ENCODE measurements at places on chromosomes 1 and 21. TPM values are rescaled to one million over a fixed set of nuclear protein-coding genes. Genes with fewer than 3 reads are reported as not detected.
A peak's percentile ranks its signal among the peaks of the same experiment; 100 is the strongest.

Gene CSF1
- polyA plus RNA-seq, result 35.1 TPM

Gene KRTAP7-1
- not detected for polyA plus RNA-seq

Gene GSTM1
- polyA plus RNA-seq, result not detected

- DNase-seq, result no peak
Measured at GRCh38 chr1:199218065-199218464, 579.2 kb downstream of the PTPRC start.

DNA sequence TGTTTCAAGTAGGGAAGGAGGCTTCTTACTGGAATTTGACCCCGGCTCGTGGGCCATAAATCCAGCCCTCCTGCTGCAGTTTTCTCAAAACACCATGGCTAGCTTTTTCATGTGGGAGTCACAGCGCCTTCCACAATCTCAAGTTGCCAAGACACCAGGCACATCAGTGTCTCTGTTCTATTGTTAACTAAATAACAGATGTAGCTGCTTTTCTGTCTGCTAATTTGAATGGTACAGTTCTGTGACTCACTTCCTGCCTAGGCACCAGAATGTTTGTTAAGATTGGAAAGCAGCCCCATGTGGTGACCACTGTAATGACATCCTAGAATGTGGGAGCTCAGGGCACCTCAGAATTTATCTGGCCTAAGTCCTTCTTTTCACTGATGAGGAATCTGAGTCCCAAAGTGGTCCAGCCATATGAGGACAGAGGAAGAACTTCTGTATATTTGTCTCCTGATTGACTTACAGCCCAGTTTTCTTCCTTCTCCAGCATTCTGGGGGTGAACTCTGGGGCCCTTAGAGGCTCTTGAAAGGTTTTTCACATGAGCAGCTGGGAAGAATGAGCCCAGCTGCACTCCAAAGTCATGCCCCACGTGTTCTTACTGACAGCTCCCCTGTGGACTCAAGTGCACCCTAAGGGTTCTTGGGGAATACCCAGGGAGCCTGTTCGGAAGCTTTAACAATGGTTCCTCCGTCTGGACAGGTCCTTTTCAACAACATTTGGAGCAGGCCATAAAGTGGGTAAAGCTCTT is 27.5 kb downstream of the TRIM45 start:
- peak; percentile 10 for DNase-seq

GRCh38 chr1:28144203-28145135 is 32.0 kb downstream of the PTAFR start:
- DNase-seq, result peak; percentile 49

DNA sequence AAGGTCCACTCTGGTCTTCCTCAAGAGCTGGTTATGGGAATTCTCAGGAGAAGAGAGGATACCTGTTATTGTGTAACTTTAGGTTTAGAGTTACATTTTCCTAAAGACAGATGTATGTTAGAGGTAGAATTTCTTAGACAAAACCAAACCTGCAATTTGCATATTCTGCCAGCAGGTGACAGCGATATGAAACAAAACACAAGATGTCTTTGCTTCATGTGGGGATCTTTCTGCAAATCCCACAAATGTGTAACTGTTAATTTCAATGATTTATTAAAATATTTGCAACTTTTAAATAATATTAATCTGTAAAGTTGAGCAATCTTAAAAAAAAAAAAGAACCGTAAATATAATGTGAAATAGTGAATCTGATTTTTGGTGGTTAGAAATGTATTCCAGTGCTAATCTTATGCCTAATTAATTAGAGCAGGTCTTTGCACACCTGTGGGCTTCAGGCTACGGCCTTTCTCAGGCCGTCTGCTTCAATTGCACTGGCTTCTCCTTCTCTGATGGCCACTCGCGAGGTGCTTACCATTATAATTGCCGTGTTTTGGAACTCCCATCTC is 33.4 kb downstream of the FAM78B start:
- DNase-seq, result peak; percentile 35

GRCh38 chr1:53669621-53670191 is 69.3 kb downstream of the GLIS1 start:
- DNase-seq, result no peak

All from A549 (cell line).